Activated CD4-positive, alpha-beta T cell treated with anti-CD3 and anti-CD28 coated beads, Interleukin-2, Interleukin-6, amounts not matched to agents 100 ng/mL and 50 ng/mL, durations not matched to agents 16 hours and 8 hours (primary cell): ENCODE measurements at places on chromosomes 2 and 18.

- DNase-seq, result no peak
Observed at GRCh38 chr18:72612894-72613533, 68.9 kb upstream of the CBLN2 start.

DNA sequence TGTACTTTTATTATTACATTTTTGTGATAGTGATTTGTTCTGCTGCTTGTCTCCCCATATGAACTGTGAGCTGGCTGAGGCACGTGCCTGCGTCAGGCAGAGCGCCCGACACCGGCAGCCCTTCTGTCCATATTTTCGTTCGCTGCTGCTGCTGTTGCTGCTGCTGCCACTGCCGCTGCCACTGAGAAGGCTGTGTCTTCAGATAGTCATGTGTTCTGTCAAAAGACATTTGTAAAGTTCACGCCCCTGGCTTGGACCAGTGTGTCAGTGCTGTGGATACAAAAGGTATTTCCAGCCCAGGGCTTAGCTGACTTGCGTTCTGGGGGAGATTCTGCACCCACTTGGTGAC is 47.0 kb downstream of the TWIST2 start:
- no peak for DNase-seq

- no peak for DNase-seq
Observed at GRCh38 chr2:55891671-55892094, 31.9 kb downstream of the EFEMP1 start.

- no peak for DNase-seq
Observed at GRCh38 chr2:160321006-160321405, 120.9 kb upstream of the ITGB6 start.

GRCh38 chr2:11329776-11330175 is 14.7 kb downstream of the ROCK2 start:
- no peak for DNase-seq

DNA sequence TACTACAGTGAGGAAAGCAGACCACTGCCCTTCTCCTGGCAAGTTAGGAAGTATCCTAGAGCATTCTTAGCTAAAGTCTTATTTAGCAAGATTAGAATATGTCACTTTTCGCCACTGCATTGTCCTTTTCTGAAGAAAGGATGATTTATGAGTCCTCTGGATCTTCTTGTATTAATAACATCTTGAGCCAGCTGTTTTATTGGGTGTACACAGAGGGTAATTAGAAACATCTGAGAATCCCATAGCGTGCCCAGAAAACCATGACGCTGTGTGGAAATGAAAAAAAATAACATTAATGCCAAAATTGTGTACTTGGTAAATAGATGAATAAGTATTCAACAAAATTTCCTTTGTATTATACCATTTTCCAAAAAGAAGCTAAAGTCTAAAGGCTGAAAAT is 198.7 kb downstream of the LTBP1 start:
- DNase-seq, result no peak

- DNase-seq, result no peak
Observed at GRCh38 chr2:121816797-121817196, 61.3 kb downstream of the TSN start.

DNA sequence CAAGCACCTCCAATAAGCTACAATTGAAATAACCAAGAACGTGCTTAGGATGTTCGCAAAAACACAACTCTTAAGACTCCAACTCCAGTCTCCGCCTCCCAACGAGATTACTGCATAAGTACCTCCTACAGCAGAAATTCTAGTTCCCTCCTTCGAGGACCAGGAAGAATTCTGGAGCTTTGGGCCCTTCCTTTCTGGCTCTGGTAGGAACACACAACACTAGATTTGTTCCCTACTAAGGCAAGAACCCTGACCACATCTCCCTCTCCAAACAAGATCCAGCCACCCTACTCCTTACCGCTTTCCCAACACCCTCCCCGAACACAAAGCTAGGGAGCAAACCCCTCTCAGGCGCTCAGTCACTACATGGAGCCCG is 721 bp downstream of the ADAM17 start:
- peak; percentile 48 for DNase-seq

GRCh38 chr18:4605212-4605611 is 150.1 kb upstream of the DLGAP1 start:
- no peak for DNase-seq

DNA sequence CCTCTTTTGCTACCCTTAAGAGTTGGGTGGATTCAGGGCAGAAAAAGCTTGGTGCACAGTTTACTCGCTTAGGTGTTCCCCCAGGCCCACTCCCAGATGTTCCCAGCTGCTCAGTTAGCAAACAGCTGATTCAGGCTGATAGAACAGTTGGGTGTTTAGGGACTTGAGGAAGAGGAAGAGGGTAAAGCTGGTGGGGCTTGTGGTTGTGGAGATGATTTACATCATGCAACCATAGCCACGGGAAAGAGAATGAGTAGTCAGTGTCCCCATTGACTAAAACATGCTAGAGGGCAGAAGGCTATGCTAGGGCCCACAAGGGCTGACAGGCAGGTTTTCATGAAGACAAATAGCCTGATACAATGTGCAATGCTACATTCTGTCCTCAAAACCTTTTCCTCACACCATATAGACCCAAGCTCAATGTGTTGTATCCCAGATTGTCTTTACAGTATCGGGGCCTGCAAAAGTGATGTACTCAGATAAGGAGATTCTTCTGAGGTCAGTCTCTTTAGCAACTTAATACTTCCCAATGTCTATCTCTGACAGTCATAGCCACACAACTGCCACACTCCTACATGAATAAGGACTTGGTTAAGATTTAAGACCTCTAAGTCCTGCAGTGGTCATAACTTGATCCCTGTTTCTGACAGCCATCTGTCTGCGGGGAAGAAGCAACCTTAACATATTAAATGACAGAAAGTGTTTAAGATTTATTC is 15.6 kb downstream of the COLEC12 start:
- DNase-seq, result peak; percentile 4

- DNase-seq, result no peak
Observed at GRCh38 chr2:151265991-151266390, 4.3 kb upstream of the RBM43 start.
